Activated CD8-positive, alpha-beta memory T cell treated with anti-CD3 and anti-CD28 coated beads, Interleukin-2, amount 50 U/mL, for 4 hours (primary cell): ENCODE measurements at places on chromosomes 16 and 17.
A peak's percentile ranks its signal among the peaks of the same experiment; 100 is the strongest.

DNA sequence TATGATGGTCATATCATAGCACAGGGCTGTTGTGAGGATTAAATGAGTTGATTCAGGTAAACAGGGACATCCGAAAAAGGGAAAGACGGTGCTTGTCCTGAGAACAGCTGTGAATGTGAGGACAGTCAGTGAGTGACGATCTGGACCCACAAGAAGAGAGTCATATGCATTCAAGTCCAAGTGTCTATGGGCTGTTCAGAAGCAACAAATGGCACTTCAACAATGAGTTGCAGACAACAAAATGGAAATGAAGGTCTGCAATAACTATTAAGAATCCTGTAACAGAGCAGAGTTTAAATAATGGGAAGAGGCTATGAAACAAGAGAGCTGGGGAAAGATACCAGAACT lies 100.3 kb downstream of the ADCY9 start:
- no peak for DNase-seq

DNA sequence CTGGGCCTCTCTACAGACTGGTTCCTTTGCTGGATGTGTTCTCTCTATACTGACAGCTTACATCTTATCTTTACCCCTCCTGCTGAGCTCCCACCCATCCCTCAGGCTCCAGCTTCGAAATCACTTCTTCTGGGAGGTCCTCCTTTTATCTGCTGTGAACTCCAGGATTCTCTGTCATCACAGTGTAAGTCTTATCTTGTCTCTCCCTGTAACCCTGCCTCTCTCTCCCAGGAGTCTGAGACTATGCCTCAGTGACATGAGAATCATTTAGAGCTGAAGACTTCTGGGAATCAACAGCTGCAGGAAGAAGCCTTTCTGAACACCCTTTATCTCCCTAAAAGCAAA lies 148.1 kb upstream of the HS3ST3A1 start:
- DNase-seq: no peak

- no peak for DNase-seq
Measured at GRCh38 chr17:17484451-17484899, 7.7 kb downstream of the MED9 start.

- DNase-seq: no peak
Measured at GRCh38 chr17:20228860-20229259, 219.7 kb downstream of the SPECC1 start.

DNA sequence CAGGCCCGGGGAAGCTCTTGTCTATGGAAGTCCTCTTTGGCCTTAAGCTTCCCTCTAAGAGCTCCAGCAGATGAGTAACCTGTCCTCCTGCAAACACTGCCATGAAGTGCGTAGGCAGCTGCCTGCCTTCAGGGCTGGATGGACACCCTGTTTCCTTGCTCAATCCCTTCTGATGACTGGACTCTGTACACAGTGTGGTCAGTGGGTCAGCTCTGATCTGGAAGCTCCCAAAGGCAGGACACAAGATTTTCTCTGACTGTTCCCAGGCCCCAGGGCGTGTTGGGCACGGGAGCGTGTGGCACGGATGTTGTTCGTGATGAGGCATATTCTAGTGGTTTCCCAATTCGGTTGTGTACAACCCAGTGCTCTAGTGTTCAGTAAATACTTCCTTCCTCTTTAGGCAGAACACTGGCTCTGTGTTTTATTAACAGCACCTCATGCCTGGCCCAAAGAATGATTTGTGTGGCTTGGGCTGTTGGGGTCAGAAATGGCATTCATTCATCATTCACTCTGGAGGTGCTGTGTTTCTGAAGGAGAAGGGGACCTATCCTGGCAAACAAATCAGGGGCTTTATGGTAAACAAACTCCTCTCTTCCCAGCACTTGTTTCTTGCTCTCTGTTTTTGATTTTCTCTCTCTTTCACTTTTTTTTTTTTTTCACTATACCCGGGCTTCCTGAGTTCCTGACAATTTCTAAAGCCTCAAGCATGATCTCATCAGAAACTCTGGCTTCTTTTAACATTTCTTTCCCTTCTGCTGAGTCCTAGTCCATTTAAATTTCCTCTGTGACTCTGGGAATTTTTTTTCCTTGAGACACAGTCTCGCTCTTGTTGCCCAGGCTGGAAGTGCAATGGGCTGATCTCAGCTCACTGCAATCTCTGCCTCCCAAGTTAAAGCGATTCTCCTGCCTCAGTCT lies 12.0 kb upstream of the RNF157 start:
- no peak for DNase-seq

GRCh38 chr16:14240219-14240843 lies 169.2 kb downstream of the MRTFB start:
- DNase-seq: no peak

DNA sequence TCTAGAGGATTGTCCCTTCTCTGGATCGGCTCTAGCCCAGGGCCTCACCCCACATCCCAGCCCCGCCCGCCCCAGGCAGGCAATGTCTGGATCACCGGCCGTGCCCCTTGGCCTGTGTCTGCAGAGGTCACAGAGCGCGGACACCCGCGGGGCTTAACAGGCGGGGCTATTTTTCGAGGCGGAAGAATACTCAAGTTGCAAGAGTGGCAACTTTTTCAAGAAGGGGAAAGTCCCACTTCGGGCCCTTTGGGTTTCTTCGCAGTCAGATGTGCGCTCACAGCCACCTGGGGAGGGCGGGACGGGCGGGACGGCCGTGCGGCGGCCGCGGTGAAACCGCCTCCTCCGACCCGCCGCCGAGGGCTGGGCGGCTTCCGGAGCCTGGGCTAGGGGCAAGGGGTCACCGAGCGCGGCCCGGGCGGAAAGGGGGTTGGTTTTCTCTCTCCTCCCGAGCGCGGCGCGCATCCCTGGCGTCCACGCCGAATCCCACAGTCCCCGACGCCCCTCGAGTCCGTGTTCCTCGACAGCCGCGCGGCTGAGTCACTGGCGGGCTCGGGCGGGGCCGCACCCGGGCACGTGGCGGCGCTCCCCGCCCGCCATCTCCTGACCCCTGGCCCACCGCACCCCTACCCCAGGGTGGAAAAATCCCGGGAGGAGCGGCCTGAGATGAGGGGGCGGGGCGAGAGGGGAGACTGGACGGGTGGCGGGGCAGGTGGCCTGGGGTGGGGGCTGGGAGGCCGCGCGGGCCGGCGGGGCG lies 1.2 kb upstream of the PFN1 start:
- peak; percentile 74 for DNase-seq

DNA sequence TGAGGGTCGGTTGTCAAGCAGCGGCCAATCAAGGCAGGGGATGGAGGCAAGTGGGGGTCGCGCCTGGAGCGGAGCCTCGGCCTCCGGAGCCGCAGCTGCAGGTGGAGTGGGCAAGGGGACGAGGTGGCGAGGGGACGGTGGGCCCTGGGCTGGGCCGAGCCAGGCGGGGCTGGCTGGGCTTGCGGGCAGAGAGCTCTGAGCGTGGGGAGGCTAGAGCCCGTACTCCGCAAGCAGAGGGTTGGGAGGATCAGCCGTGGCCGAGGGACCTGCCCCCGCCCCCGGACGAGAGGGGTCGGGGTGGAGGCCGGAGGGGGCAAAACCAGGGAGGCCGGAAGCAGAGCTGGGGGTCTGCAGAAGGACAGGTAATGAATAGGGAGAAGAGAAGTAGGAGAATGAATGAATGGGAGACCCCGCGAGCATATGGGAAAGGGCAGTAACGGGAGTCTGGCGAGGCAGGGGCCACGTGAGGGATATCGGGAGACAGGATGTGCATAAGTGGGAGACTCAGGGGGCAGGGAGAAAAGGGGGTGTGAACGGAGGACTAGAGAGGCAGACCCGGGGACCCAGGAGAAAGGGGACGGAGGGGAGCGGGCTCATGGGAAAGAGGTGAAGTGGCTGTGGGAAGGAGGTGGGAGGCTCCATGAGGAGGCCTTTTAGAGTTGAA lies at the start of gene KATNB1:
Gene KATNB1, plus strand, starts transcription at position 16 of the 664 bp plus-strand sequence. CDS start 1,474 bp downstream, outside the sequence.
- no peak for DNase-seq
